ENCODE measurements at places on chromosomes 1 and 21. TPM values are rescaled to one million over a fixed set of nuclear protein-coding genes. Genes with fewer than 3 reads are reported as not detected.

The SERINC2 gene
- 17.7 TPM for total RNA-seq

The CHI3L2 gene
- total RNA-seq, result not detected

The ERICH3 gene
- not detected for total RNA-seq

The RBP7 gene
- not detected for total RNA-seq

The OR2L13 gene
- total RNA-seq, result not detected

The PTAFR gene
- 0.14 TPM for total RNA-seq

The KRTAP19-2 gene
- not detected for total RNA-seq

The NBL1 gene
- 38.3 TPM for total RNA-seq

The EIF3I gene
- total RNA-seq, result 333 TPM

The RASSF5 gene
- 5.5 TPM for total RNA-seq

The PRKAA2 gene
- total RNA-seq, result 0.22 TPM

The LGR6 gene
- total RNA-seq, result not detected

The SELENOF gene
- 213 TPM for total RNA-seq

The TRIM46 gene
- 8.7 TPM for total RNA-seq

The PRDM15 gene
- total RNA-seq, result 7.2 TPM

The FAM229A gene
- 1.8 TPM for total RNA-seq

The TFAP2E gene
- total RNA-seq, result not detected

The CRYAA gene
- total RNA-seq, result not detected

The NBPF6 gene
- 1.1 TPM for total RNA-seq

The ATP1A2 gene
- total RNA-seq, result not detected

The GRIK1 gene
- not detected for total RNA-seq

The OR10Z1 gene
- total RNA-seq, result not detected

The CRABP2 gene
- 1.7 TPM for total RNA-seq

The PGLYRP4 gene
- not detected for total RNA-seq

The DNALI1 gene
- total RNA-seq, result 6.3 TPM

The ETV3L gene
- not detected for total RNA-seq

The LCK gene
- total RNA-seq, result not detected

The FCRL4 gene
- total RNA-seq, result not detected

The SH3BGR gene
- total RNA-seq, result 1.1 TPM

The TNFRSF1B gene
- total RNA-seq, result 14.2 TPM

The GBP1 gene
- total RNA-seq, result 27.8 TPM
